ENCODE measurements at places on chromosomes 7 and 10. TPM values are rescaled to one million over a fixed set of nuclear protein-coding genes. Genes with fewer than 3 reads are reported as not detected.

GRCh38 chr7:137975221-137975620 is 26.7 kb downstream of the CREB3L2 start:
- DNase-seq = no peak

Gene PIP
- total RNA-seq = not detected

DNA sequence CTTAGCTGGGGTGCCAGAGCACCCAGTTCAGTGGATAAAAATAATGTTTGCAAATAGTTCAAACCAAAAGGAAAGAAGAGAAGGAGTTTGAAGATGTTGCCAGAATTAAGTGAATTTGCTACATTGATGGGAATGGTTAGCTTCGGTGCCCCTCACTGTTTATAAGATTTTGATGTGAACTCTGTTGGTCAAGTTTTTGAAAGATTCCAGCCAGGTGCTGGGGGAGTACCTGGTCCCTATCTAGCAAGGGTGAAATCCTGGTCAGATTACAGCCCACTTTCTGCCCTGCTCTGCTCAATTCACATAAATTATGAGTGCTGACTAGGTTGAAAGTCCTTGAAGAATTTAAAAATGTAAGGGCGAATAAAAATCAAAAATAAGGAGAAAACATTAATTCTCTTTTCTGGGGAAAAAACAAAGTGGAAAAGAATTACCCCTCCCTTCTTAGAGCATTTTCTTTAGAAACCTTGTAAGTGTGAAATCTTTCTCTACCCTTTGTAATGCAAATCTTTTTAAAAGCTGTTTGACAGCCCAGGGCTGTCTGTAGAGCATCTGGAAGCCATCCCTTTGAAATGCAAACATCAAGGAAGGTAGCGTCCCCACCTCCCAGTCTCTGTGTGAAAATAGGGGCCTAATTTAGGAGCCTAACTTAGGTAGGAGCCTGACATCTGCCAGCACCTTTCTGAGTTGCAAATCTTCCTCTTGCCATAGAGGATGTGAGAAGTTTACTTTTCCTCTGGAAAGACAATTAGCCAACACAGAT is 1.4 kb upstream of the GIMAP5 start:
- DNase-seq = no peak

GRCh38 chr7:55593172-55593514 is 20.8 kb upstream of the VOPP1 start:
- no peak for DNase-seq

GRCh38 chr10:33101392-33101787 is 143.4 kb upstream of the ITGB1 start:
- no peak for DNase-seq

Gene DCLRE1C
- total RNA-seq = 5.4 TPM

Gene ANKRD61
- total RNA-seq = not detected

Gene MALRD1
- total RNA-seq = 0.06 TPM

DNA sequence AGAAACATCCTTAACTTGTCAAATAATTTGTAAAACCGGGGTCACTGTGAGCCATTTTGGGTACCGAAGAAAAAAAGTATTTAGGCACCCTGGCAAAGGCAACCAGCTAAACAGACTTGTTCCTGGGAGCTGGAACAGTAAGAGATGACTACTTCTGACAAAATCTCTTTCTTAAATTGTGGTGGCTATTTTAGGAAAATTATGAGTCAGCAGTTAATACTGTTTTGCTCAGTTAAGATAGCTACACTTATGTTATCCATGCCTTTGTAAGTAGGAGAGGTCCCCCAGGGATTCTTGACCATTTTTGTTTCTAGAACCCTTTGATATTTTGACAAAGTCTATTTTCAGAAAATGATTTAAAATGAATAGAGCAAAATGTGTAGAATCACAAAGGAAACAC is 68.7 kb downstream of the TAX1BP1 start:
- DNase-seq = no peak

Gene DGKI
- 0.69 TPM for total RNA-seq

Gene PRSS1
- 0.87 TPM for total RNA-seq

GRCh38 chr10:91705948-91706670 is 73.2 kb upstream of the PPP1R3C start:
- DNase-seq = no peak

GRCh38 chr10:51832652-51833383 is 133.4 kb upstream of the CSTF2T start:
- DNase-seq = peak; percentile 4

GRCh38 chr10:114923551-114923950 is 14.4 kb upstream of the TRUB1 start:
- DNase-seq = no peak

Gene LBX1
- not detected for total RNA-seq

DNA sequence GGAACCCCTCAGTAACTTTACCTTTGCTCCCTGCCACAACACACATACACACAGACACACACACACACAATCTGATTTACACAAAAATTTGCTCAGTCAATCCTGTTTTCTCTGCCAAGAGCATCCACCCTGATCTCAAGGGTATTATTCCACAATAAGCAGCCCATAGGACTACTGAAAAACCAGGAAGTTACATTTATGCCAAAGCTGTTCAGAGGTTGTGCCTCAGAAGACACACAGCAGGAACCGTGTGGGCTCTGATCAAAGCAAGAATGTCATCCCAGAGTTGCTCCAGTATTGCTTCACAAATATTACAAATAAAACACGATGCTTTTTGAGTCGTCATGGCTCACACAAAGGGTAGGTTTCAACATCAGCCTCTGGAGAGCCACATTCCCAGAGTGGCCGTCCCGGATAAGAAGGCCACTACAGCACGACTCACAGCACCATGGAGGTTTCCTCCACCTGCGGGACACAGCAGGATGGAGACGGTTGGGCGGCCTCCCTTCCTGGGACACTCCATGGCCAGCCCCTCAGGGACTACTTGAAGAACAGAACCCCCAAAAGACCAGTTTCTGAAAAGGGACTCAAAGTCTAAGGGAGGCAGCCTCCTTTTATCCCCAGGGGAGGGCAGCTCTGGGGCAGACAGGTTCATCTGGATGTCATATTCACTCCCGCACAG is 1.6 kb downstream of the AIFM2 start:
- DNase-seq = peak; percentile 31
